ENCODE measurements at places on chromosomes 3 and 15.

DNA sequence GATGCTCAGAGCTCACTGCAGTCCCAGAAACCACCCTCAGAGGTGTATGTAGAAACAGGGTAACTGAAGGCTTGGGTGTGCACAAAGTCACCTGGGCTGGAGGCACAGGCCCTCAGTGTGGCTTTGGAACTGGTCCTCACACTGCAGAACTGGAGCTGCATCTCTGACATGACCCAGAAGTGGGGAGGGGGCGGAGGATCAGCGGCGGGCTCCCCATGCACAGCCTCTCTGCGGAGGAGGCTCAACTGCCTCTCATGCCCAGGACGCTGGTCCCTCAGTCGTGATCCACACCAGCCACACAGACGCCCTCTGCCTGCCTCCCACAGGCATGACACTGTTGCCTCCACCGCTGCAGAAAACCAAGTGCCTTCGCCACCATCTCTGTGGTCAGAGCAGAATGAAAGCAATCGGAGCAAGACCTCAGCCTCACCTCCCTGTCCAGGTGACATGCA, 73.7 kb downstream of the TM2D3 start:
- DNase-seq = peak; percentile 29

DNA sequence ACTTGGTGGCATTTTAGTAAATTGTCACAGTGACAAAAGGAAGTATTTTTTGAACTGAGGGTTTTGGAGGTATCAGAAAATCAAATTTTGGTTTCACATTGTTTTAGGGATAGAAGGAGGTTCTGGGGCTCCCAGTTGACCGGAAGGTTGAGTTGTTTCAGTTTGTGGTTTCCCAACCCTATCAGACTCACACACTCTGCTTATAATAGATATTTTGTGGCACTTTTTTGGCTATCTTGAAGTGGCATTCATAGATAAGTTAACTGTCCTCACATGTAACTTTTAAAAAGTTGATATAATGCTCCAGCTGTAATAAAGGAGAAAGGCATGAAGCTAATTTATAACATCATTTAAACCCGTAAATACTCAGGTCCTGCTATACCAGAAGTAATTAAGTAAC, 12.8 kb downstream of the ARMC8 start:
- peak; percentile 30 for DNase-seq

GRCh38 chr3:121431726-121432517, 113.9 kb downstream of the POLQ start:
- DNase-seq = no peak

- no peak for DNase-seq
Measured at GRCh38 chr3:157300981-157301663, 135.5 kb upstream of the PTX3 start.

GRCh38 chr3:107524841-107525643, 2.3 kb downstream of the BBX start:
- peak; percentile 56 for DNase-seq

DNA sequence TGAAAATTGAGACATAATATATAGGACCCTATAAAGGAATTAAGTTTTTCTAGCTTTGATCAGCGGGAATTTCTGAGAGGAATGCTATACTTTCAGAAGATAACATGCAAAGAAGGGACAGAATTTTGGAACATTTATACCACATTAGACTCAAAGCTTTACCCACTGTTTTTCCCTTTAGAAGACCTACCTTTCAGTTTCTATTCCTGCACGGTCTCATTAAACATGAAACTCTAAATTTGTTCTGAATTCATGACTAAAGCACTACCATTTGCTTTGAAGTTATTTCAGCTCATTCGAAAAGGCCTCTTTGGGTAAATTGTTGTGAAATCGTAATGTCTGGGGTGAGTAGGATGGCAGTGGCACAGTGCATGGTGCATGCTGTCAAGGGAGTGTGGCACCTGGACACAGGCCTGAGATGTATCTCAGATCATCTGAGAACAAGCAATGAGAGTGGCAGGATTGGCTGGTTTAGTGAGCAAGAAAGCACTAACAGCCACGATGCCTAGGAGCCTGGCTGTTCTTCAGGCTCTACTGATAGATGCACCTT, 42.5 kb downstream of the CHCHD4 start:
- DNase-seq = no peak

DNA sequence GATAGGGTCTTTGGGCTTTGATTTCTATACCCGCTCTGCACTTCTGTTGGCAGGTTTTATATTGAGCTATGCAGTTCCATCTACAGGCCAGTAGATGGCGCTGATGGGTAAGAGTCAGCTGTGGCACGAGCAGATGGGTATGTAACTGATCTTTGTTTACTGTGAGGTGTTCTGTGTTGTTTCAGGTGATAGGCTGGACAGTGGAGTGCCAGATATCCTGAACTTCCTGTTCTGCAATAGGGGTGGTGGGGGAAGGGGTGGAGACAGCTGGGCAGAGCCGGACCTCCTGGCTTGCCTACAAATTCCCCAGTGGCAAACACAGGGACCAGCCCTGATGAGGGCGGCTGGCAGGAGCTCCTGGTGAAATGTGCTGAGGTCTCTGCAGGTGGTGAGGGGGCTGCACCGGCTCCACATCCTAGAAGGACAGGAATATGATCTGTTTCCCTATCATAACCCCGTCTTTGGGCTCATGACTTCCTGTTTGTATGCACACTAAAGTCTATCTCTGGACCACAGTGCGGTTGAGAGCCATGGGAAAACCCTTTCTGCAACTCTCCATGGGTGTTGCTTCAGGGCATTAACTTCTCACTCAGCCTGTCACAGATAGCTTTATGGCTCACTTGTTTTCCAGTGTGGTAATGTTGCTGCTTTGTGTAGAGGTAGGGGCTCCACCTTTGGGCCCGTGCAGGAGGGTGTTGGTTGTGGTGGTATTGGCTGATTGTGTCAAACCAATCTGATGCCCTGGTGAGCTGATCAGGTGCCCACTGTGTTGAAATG, 13.4 kb upstream of the FAM98B start:
- peak; percentile 36 for DNase-seq

- DNase-seq = peak; percentile 34
Measured at GRCh38 chr3:11718637-11719405, 75.1 kb upstream of the VGLL4 start.

DNA sequence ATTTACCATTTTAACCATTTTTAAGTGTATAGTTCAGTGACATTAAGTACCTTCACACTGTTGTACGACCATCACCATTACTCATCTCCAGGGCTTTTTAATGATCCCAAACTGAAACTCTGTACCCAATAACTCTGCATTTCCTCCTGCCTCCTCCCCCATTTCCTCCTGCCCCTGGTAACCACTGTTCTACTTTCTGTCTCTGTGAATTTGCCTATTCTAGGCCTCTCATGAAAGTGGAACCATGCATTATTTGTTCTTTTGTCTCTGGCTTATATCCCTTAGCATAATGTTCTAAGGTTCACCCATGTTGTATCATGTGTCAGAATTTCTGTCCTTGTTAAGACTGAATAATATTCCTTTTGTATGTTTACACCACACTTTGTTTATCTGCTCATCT, 154.2 kb downstream of the MECOM start:
- no peak for DNase-seq

- peak; percentile 31 for DNase-seq
Measured at GRCh38 chr15:71780115-71780976, 30.0 kb upstream of the NR2E3 start.

DNA sequence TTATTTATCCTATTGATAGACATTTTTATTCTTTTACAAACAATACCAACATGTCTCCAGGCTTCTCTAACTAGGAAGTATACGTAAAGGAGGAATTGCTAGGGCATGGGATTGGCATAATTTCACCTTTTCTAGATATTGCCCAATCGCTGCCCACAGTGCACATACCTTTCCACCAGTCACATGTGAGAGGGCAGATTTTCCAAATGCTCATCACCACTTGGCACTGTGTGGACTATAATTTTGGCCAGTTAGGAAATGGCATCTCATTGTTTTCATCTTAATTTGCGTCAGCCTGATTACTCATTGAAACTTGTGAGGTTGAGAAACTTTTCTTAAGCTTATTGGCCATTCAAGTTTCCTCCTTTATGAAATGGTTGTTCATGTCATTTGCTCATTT, 57.4 kb upstream of the POLR2M start:
- no peak for DNase-seq

DNA sequence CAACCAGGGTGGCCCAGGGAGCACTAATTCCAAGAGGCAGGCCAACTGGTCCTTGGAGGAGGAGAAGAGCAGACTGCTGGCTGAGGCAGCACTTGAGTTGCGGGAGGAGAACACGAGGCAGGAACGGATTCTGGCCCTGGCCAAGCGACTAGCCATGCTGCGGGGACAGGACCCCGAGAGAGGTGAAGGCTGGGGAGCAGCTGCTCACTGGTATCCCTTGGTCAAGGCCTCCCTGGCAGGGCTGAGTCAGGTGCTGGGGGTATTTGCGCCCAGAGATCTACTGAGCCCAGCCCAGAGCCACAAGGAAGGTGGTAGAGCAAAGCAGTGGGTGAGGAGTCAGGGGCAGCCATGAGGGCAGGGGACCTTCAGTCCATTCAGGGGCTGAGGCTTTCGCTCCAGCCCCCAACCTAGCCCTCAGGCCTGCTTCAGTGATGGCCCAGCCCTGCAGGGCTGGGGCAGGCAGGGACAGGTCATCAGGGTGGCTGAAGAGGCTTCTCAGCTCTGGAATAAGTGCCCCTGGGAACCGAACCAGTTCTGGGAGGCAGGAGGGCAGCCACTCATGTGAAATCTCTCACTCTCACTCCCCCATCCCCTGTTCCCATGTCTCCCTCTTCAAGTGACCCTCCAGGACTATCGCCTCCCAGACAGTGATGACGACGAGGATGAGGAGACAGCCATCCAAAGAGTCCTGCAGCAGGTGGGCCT, 5.6 kb upstream of the DNAJC17 start:
- no peak for DNase-seq

GRCh38 chr3:9779721-9780457, 10.1 kb upstream of the CAMK1 start:
- peak; percentile 99 for DNase-seq

DNA sequence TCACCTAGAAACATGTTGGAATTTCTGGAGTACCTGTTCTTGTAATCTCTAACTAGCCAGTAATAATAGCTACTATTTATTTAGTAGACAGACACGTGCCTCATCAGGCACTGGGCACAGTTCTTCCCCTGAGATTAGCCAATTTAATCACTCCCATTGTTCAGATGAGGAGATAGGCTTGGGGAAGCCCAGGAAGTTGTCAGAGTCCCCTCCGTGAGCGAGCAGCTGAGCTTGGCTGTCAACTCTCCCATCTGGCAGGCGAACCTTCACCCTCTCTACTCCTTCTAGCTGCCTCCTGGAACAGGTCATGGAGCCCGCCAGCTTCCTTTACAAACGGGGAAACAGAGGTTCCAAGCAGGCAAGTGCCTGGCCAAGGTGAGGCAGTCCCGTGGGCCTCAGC, 31.1 kb upstream of the FGD5 start:
- no peak for DNase-seq

DNA sequence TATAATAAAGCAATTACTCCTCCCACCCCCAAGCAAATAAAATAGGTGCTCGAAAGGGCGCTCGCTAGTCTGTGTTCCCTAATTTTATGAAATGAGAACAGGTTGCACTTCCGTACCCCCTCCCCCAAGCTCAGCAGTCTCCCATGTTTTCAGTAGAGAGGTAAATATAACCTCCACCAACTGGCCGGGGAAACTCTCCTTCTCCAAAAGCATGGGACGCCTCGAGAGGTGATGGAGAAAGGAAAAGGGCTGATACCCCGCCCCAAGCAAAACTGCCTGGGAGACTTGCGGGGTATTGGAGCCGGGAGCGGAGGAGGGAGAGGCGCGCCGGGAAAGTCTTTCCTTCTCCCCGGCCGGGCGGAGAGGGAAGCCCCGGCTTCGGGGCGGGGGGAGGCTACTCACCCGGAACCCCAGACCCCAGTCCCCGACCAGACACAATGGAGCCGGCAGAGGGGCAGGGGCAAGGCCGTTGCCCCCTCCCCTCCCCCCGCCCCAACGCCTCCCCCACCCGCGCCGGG, 605 bp downstream of the DCUN1D1 start:
- peak; percentile 52 for DNase-seq

DNA sequence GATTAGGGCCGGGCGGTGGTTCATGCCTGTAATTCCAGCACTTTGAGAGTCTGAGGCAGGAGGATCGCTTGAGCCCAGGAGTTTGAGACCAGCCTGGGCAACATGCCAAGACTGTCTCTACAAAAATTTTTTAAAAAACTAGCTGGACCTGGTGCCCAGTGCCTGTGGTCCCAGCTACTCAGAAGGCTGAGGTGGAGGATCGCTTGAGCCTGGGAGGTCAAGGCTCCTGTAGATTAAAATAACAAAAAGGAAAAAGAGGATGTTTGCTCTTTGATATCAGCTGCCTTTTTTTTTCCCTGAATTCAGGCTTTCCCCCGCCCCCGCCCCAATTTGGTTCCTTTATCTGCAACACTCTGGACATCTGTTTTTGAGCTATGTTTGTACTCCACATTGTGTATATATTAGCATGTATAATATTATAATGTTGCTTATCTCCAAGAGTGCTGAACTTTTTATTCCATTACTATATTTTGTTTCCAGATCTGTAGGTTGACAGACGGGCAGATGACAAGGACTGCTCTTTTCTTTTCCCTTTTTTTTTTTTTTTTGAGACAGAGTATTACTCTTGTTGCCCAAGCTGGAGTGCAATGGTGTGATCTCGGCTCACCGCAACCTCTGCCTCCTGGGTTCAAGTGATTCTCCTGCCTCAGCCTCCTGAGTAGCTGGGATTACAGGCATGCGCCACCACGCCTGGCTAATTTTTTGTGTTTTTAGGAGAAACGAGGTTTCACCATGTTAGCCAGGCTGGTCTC, 4.6 kb downstream of the SNAP23 start:
- no peak for DNase-seq

- DNase-seq = no peak
Measured at GRCh38 chr15:86894269-86894668, 814.6 kb downstream of the AGBL1 start.

- no peak for DNase-seq
Measured at GRCh38 chr3:104947943-104948342, 418.8 kb upstream of the ALCAM start.

DNA sequence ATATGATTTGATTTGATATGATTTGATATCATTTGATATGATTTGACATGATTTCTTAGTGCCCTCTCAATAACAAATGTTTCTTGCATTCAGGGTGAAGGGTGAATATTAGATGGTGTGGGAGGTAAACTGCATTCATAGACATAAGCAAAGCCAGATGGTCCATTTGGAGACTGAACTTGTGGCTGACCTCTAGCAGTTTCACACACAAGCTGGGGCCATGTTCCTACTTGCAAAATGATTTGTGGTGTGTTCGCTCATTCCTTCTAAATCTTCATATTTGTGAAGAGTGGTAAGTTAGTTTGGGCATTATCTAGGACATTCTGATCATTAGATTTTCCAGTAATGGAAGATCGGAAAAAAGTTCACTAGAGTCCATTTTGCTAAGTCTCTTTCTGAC, 40.5 kb upstream of the CCR4 start:
- DNase-seq = no peak

DNA sequence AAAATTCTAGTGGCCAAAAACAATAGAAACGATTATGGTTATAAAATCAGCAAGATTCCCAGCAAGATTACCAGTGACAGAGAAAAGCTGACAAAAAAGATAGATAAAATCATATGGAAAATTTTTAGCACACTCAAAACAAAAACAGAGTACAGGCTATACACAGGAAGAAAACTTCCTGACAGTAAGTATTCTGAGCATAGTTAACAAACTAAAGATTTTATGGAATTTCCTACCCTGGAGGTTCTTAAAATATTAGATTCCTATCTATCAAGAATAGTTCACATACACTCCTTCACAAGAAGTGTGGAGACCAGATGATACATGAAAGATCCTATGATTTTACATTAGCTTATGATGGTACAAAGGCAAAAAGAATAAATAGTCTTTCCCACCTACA, 50.8 kb downstream of the ZNF148 start:
- no peak for DNase-seq

Measured in AML-193 (cell line).